Midbrain (tissue), 1 donor: ENCODE measurements at places on chromosomes 6 and 20.
A peak's percentile ranks its signal among the peaks of the same experiment; 100 is the strongest.

DNA sequence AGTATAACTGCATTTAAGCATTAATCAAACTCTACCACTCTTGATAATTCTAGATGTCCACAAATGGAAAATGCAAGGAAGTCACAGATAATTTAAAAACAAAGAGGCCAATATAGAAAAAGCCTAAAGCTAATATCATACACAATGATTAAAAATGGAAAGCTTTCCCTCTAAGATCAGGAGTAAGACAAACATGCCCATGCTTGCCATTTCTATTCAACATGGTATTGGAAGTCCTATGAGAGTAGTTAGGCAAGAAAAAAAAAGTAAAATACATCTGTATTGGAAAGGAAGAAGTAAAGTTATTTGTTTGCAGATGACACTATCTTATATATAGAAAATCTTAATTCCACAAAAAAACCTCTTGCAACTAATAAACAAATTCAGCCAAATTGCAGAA, 164.6 kb upstream of the FERMT1 start:
- DNase-seq = no peak

DNA sequence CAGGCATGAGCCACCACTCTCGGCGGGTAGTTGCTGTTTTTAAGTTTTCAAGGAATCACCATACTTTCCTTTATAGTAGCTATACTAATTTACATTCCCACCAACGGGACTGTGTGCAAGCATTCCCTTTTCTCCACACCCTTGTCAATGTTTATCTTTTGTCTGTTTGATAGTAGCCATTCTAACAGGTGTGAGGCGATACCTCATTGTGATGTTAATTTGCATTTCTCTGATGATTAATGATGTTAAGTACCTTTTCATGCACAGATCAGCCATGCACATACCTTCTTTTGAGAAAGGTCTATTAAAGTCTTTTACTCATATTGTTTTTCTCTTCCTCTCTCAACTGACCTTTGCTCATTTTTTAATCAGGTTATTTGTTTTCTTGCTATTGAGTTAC, 43.0 kb upstream of the CCND3 start:
- DNase-seq = no peak

DNA sequence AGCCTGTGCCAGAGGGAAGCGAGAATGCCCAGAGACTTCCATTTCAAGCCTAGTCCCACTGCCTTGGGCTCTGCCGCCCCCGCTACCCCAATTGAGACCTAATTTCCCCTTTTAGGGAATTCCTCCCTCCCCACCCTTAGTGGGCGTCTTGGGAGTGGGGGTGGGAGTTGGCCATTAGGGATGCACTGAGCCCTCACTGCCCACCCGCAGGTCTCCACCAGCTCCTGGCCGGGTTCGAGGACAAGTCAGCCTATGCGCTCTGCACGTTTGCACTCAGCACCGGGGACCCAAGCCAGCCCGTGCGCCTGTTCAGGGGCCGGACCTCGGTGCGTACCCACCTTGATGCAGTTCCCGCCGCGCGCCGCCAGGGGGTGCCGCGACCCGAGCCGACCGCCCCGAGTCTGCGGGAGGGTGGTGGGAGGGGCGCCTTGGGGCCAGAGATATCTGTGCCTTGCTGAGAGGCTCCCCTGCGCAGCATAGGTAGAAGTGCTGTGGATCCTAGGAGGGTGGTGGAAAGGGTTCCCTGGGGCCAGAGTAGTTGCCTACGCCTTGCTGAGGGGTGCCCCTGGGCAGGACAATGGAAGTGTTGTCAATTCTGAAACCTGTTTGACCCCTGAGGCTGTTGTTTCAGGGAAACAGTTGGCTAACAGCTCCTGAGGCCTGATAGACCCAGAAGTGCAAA, 9.2 kb downstream of the ITPA start:
- peak; percentile 17 for DNase-seq

- peak; percentile 45 for DNase-seq
Measured at GRCh38 chr20:4811661-4812181, 90.0 kb downstream of the PRND start.

GRCh38 chr6:18262702-18263417, 1.5 kb downstream of the DEK start:
- DNase-seq = no peak

- DNase-seq = no peak
Measured at GRCh38 chr6:39843305-39844020, 51.3 kb downstream of the DAAM2 start.

- no peak for DNase-seq
Measured at GRCh38 chr6:109260701-109261100, 121.6 kb downstream of the CD164 start.

DNA sequence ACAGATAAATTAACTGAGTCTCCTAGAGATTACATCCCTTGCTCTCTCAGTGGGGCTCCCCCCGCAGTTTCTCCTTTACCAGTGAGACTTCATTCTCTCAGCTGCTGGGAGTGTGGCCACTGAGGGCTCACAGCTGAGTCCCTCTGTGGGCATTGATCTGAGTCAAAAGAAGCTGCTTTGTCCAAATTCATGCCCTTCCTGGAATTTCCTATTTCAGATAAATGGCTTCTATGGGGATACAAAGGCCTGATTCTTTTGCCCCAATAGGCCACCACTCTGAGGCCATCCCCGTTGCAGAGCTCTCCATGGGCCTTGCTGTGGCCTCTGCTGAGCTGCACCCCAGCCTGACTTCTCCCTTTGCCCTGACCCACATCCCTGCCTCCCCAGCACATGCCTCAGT, 10.0 kb downstream of the CST5 start:
- peak; percentile 31 for DNase-seq

DNA sequence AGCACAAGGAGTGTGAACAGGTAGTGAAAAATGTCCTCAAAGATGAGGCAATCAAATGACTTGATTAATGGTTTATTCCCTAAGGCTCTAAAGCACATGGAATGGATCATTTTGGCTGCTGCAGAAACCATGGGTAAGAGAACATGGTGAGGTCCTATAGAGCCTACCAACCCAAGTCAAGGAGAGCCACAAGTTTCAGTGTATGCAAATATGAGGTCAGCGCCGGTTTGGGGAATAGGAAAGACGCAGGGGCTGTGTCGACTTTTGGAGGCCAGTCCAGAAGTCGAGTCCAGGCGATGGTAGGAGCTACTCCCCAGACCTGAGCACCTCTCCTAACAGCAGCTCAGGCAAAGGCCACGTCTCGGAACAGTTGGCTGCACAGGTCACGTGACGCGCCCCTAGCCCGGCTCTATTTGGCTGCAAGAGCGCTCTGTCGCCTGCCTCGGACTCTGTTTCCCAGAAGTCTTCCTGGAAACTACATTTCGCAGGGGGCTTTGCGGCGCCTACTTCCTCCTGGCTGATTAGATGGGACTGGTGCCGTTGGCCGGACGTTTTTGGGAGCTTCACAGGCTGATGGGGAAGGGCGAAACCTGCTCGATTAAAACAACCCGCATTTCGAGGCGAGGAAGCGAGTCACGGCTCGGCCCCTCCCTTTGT, 74.4 kb upstream of the CHD6 start:
- peak; percentile 82 for DNase-seq

GRCh38 chr6:95489185-95489863, 88.0 kb upstream of the MANEA start:
- no peak for DNase-seq

- DNase-seq = no peak
Measured at GRCh38 chr6:79671600-79672266, 40.6 kb downstream of the SH3BGRL2 start.

DNA sequence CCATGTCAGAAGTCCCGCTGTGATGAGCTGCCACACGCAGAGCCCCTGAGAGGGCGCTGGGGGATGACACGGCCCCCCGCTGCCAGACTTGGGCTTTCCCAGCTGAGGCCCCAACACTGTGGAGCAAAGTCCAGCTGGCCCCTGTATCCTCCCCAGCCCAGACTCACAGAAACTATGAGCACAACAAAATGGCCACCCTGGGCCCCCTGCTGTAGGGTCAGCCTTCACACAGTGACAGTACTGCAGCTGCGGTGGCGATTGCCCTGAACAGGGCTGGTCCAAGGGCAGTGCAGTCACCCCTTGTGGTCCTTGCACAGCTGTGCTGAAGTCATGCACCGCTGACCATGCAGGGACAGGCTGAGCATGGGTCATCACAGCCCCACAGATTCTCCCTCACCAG, 78.2 kb upstream of the CST7 start:
- no peak for DNase-seq

GRCh38 chr20:64228751-64229506, 26.6 kb upstream of the PCMTD2 start:
- no peak for DNase-seq

GRCh38 chr20:47019121-47019824, 124.6 kb downstream of the EYA2 start:
- no peak for DNase-seq

- DNase-seq = peak; percentile 81
Measured at GRCh38 chr6:156780102-156780641, 3.0 kb downstream of the ARID1B start.

- DNase-seq = no peak
Measured at GRCh38 chr20:44758247-44759101, 12.8 kb downstream of the KCNK15 start.

DNA sequence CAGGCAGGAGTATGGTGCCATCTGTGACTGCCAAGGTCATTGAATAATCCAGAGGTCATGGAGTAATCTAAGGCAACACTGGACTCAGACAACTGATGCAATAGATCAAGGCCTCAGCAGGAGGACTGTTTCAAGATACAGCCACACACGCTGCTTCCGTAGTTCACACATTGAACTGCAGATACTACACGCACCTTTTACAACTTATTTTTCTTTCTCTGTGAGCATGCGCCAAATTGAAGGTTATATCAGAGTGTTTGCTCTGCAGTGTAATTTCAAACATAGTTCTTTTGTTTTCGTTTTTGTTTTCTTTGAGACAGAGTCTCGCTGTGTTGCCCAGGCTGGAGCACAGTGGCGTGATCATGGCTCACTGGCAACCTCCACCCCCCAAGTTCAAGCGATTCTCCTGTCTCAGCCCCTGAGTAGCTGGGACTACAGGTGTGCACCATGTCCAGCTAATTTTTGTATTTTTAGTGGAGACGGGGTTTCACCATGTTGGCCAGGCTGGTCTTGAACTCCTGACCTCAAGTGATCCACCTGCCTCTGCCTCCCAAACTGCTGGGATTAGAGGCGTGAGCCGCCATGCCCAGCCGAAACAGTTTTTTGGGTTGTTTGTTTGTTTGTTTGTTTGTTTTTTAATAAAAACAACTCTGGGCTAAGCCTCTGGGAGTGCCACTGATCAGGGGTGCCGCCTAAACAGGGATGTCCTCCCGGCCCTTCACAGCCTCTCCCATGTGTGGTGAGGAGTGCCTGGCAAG, 96.6 kb upstream of the NAA20 start:
- no peak for DNase-seq

- no peak for DNase-seq
Measured at GRCh38 chr6:130620338-130620781, 206.8 kb upstream of the SMLR1 start.

DNA sequence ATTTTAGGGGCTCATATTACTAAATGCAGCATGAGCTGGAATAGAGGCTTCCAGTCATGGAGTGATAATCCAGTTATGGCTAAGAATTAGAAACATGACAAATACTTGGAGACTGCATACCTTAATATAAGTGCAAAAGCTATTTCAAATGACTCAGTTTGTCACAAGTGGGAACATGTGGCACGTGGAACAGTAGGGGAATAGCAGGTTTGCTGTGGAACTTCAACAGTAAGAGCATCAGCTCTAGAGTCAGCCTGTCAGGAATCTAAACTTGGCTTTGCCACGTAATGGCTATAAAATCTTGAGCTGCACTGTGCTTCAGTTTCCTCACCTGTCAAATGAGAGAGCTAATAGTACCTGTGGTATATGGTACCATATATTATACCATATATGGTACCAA, 62.1 kb downstream of the HTR1B start:
- DNase-seq = no peak

- no peak for DNase-seq
Measured at GRCh38 chr6:61887423-61887822, 398.6 kb downstream of the KHDRBS2 start.
